ENCODE measurements at places on chromosomes 5 and 9.

- DNase-seq, result no peak
Observed at GRCh38 chr5:6736524-6737042, 23.4 kb downstream of the TENT4A start.

DNA sequence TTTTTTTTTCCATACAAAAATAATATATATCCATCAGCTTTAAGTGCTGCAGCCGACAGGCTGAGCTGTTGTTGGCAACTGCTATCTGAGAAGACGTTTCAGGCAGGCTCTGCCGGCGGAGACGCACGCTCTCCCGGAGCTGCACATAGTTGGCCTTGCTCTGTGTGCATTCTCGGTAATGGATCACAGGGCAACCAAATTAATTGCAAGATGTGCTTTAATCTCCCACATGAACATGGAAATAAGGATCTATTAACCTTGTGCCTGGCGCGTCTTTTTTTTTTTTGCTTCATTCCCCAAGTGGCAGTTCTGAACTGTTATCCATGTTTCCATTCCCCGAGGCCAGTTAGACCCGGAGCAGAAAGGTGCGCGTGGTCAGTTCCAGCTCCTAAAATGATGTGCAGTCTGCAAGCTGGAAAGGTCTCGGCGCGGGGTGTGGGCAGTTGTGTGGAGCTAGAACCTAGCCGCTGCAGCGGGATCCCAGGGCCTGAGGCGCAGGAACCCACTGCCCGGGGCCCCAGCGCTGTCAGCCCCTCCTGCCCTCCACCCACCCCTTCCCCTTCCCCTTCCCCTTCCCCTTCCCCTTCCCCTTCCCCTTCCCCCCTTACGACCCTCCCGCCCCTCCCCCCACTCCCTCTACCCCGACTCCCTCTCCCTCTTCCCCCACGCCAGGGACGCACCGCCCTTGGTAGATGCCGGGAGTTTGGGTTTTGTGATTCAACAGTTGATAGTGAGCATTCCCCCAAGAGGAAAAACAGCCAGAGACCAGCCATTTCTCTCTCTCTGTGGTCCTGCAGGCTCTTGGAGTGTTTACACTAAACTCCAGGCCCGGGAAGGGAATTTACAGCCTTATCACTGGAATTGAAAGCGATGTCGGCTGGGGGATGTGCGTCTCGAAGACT lies 137.8 kb downstream of the CEP120 start:
- DNase-seq, result no peak

- no peak for DNase-seq
Observed at GRCh38 chr5:78419396-78419795, 59.0 kb downstream of the SCAMP1 start.

DNA sequence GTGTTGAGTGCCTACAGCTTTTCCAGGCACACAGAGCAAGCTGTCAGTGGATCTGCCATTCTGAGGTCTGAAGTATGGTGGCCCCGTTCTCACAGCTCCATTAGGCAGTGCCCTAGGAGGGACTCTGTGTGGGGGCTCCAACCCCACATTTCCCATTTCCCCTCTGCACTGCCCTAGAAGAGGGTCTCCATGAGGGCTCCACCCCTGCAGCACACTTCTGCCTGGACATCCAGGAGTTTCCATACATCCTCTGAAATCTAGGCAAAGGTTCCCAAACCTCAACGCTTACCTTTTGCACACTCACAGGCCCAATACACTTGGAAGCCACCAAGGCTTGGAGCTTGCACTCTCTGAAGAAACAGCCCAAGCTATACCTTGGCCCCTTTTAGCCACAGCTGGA lies 131.3 kb downstream of the DEPDC1B start:
- no peak for DNase-seq

GRCh38 chr5:155726267-155726666 lies 600.7 kb upstream of the SGCD start:
- no peak for DNase-seq
